ENCODE measurements at places on chromosomes 7 and 10.

GRCh38 chr7:140923358-140924006, 1.2 kb downstream of the BRAF start:
- no peak for DNase-seq

DNA sequence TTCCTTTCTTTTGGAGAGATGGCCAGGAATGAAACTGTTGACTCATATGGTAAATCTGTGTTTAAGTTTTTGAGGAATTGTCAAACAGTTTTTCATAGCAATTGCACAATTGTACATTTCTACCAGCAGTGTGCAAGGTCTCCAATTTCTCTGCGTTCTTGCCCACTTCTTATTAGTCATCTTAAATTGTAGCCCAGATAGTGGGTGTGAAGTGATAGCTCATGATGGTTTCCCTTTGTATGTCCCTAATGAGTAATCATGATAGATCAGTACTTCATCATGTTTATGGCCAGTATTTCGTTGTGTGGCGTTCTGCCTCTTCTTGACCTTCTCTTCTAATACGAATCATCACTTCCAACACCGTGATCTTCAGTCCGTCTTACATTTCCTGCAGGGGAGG, 136.3 kb downstream of the DOCK1 start:
- no peak for DNase-seq

GRCh38 chr7:145082366-145083161, 246.7 kb upstream of the TPK1 start:
- no peak for DNase-seq

- DNase-seq, result no peak
These were observed 32.7 kb downstream of the IL6 start for GRCh38 chr7:22759721-22760120.

DNA sequence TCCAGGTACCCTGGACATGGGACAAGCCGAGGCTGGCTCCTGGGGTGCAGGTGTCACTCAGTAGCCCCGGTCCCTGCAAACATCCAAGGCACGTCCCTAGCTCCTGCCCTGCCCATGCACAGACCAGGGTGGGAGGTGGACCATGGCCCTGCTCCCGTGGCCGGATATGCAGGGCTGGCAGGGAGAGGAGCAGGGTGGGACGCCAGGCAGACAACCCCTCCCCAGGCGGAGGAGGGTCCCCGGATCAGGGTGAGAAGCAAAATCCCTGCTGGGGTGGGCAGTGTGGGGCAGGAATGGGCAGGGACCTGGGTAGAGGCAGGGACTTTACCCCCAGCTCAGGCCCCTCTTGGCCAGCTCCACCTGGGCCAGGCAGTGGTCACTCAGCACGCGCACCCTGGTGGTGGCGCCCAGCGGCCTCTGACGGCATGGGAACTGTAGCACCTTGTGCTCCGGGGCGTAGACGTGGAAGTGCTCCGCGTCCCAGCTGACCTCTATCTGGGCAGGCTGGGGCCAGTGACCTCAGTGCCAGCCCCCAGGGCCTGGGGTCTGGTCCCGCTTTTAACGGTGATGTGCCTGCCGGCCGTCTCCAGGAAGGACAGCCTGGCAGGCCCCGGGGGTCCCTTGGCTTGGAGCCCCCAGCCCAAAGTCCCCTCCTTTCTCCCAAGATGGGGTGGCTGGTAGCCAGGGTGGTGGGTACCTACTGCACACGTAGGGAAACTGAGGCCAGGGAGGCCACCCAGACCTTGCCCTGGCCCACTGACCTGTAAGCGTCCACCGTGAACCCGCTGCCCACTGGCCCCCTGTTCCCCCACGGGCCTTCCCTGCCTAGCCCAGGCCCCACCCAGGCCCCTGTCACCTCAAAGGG, 1.2 kb downstream of the GRIFIN start:
- no peak for DNase-seq

- DNase-seq, result no peak
These were observed 1079.0 kb downstream of the KCNMA1 start for GRCh38 chr10:76558586-76558985.

DNA sequence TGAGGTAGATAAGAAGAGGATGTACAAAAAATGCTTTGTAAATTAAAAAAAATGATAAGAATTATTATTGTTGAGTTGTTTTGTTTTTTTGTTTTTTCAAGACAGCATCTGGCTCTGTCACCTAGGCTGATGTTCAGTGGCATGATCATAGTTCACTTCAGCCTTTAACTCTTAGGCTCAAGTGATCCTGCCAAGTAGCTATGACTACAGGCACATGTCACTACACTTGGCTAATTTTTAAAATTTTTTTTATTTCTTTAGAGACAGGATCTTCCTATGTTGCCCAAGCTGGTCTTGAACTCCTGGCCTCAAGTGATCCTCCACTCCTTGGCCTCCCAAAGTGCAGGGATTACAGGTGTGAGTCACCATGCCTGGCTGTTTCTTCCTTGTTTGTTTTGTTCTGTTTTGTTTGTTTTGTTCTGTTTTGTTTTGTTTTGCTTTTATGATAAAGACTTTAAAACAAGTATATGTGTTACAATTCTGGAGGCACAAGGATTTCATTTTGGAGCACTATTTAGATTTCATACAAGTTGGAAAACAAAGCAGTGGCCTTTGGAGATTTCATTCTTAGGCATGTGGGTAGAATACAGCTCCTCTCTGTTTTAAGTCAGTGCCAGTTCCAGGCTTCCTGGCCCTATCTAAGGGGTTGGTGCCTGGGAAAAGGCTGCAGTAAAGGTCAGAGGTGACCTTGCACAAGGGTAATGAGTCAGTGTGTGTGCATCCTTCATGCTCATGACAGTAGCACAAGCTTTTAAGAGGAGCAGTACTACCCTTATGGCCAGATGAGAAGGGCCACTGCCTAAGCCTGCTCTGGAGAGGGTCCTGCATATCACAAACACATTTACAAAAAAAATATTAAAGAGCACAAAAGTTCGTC, 17.9 kb downstream of the FGFBP3 start:
- DNase-seq, result no peak

DNA sequence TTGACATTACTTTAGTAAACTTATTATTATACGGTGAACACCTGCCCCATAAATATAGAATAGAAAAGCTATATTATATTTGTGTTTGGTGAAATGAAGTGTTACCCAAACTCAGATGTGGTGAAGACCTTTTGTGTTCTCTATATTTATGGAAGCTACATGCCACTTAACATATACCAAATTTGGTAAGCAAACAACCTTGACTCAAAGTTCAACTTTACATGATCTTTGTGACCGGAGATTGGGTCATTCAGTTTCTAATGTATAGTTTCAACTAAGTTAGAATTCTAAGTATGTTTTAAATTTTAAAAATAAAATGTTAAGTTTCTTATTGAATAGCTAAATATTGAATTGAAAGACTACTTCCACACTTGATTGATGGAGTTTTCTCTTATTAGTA, 288.6 kb upstream of the SEMA3D start:
- DNase-seq, result no peak

- DNase-seq, result no peak
These were observed at the start of gene PAXIP1 for GRCh38 chr7:155003092-155003375. Gene PAXIP1, minus strand, starts transcription at chr7:155003124. Its CDS starts 195 bp downstream, at chr7:155002929.

DNA sequence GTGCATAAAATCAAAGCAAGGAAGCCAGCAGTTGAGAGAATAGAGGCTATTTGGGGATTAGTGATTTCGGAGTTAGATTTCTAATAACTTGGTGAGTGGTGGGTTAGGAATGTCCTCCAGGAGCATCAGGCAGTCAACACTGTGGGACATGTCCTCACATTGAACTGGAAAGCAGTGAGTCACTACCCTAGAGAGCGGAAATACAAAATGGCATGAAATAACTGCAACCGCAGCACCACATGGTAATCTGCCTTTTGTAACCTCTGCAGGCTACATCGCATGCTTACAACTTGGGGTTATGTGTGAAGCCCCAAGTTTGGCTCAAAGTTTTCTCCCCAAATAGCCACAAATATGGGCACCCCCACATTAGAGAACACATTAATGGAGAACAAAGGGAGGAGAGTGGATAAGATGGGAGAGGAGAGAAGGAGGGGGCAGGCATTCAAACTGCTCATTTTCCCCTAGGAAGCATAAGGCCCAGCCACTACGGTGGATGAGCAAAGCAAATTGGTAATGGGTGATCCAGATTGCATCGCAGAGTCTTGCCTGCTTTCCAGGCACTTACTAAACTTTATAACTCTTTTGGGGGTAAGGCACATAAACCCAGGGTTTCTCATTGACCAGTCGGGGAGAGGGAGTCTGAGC, 22.0 kb upstream of the SLF2 start:
- no peak for DNase-seq

DNA sequence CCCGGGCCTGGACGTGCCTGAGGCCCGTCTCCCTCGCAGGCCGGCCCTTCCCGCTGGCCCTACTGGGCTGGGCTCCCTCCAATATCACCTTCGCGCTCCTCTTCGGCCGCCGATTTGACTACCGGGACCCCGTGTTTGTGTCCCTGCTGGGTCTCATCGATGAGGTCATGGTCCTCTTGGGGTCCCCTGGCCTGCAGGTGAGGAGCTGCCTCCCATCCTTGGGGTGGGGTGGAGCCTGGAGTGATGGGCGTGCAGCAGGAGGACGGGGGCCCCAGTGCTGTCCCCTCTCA, 2.1 kb downstream of the CYP2W1 start:
- no peak for DNase-seq

- no peak for DNase-seq
These were observed 3.2 kb downstream of the GALNT17 start for GRCh38 chr7:71135116-71135515.

GRCh38 chr7:123865517-123866117, 20.6 kb downstream of the HYAL4 start:
- DNase-seq, result peak; percentile 36

GRCh38 chr7:78383096-78383880, 584.7 kb downstream of the PHTF2 start:
- no peak for DNase-seq

- no peak for DNase-seq
These were observed 52.8 kb downstream of the P4HA1 start for GRCh38 chr10:73043766-73044377.

- no peak for DNase-seq
These were observed 1357.5 kb upstream of the SORCS1 start for GRCh38 chr10:108521827-108522492.

DNA sequence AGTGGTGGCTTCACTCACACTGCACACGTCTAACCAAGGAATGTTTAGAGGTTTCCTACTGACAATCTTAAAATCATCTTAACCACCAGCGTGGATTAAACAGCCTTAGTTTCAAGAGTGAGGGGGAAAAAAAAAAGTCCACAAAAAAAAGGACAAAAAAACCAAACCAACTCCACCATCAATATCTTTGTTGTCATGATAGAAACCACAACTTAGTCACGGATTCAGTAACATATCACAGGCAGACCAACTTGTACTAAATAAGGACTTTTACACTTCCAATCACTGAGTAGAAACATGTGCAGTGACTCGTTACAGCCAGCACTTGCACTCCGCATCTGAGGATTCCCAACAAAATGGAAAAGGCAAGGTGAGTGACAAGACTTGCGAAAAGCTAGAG, 46.5 kb downstream of the FAM171A1 start:
- DNase-seq, result no peak

- DNase-seq, result no peak
These were observed 45.8 kb downstream of the COL13A1 start for GRCh38 chr10:69847458-69847857.

- DNase-seq, result no peak
These were observed 734.7 kb downstream of the KCNMA1 start for GRCh38 chr10:76902949-76903348.

GRCh38 chr10:60042262-60042661, 135.9 kb upstream of the CCDC6 start:
- DNase-seq, result no peak

- DNase-seq, result no peak
These were observed 30.5 kb upstream of the TOMM7 start for GRCh38 chr7:22853138-22853537.

DNA sequence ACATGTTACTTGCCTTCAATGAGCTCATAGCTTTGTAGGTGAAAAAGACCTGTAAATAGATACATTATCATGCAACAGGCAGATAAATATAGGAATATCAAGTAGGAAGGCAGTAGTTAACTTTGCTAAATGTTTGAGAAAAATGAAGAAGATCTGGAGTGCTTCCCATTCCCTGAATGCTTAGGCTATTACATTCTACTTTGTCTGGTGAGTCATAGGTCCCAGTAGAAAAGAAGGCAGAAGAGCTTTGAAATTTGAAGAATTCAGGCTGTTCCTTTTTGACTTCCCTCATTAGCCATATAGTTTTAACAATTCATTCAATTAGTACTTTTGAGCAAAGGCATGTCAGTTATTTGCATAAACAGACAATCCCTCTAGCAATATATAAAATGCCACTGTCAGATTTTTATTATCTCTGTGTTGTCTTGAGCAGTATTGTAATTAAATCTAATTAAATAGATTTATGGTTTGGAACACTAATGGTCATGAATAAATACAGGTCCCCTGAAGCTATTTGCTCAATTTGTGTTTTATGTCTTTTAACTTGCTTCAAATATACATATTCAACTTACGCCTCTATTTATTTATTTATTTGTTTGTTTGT, 875.0 kb downstream of the REEP3 start:
- DNase-seq, result no peak

GRCh38 chr10:33152146-33152545, 182.3 kb downstream of the NRP1 start:
- DNase-seq, result no peak

DNA sequence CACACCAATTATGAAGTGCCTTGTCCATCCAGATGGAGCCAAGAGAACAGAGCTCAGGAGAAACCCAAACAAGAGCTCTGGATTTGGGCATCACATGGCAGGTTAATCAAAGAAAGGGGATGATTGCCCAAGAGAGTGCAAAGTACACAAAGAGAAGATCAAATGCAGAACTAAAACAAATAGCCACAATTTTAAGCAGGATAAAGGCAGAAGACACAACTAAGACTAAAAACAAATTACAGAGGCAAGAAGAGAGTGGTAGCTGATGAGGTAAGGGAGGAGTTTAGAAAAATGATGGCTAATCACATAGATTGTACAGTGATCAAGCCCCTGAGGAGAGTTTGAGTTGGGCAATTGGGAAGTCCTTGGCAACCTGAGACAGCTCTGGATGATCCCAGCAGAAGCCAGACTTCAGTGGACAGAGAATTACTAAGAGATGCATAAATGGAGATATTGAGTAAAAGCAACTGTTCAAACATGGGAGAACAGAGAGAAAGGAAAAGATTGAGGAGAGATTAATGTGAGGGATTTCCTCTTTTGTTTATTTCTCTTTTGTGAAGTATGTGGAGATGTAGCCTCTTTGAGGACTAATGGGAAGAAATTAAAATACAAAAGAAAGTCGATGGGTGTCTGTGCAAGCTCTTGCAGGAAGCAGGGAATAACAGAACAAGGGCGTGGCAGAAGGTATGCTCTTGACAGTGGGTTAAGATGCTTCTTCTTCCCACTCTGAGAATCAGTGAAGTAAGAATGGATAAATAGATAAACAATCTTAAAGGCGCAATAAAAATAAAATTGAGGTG, 101.9 kb downstream of the LRRN3 start:
- no peak for DNase-seq
